Activated T-cell treated with anti-CD3 and anti-CD28 coated beads, Interleukin-2, amount 50 U/mL, for 4 hours (primary cell): ENCODE measurements at places on chromosomes 5 and 9.

- no peak for DNase-seq
Measured at GRCh38 chr9:108258640-108259039, 597.1 kb downstream of the ACTL7B start.

- DNase-seq: no peak
Measured at GRCh38 chr5:3217771-3218495, 377.7 kb upstream of the IRX1 start.

DNA sequence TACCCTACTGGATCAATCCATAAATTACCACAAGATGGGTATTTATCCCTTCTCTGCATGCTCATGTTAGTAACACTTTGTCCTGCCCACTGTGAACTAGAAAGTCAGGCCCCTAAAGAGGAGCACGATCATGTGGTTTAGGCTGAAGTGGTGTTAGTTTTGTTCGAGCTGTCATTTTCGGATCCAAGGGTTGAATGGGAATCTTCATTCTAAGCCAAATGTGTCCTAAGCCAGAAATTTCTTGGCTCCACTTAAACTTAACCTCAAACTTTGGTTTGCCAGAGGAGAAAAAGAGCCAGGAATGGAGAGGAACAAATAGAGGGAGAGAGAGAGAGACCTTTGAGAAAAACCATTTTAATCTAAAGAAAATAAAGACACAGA is 837.7 kb upstream of the ZNF608 start:
- DNase-seq: no peak

- DNase-seq: no peak
Measured at GRCh38 chr9:112765281-112765680, 14.7 kb downstream of the SNX30 start.

DNA sequence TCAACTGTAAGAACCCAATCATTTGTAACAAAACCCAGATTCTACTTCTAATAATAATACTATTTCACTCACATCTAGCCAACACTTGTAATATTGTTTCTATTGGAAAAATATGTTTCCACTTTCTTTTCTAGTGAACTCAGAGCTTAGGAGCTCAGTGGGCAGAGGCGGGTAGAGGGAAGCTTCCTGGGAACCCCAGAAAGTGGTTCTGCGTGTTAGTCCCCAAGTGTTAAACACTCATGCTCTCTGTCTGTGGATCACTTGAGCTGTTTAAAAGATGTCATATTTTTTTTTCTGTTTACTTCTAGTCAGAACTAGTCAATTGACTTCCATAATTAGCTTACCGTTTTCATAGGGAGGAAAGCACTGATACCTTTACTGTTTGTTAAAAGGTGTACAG is 20.6 kb downstream of the SNX18 start:
- no peak for DNase-seq

- DNase-seq: no peak
Measured at GRCh38 chr5:143135832-143136551, 267.5 kb downstream of the NR3C1 start.

DNA sequence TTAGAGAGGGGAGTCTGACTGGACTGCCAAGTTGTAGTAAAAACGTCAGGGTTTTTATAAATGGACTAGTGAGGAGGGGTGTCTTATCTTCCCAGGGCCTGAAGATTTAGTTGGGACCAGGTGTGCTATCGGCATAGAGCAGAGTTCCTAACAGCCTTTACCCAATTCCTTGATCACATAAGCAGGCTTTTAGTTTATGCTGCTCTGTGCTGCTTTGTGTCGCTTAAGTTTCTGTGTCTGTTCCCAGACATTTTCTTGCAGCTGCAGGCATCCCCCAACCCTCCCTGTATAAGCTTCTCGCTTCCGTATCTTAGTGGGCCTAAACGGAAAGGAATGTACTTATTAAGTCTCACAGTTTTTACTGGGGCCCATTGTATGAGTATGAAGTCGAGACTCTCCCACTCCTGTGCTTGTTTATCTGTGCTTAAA is 2.6 kb upstream of the SMC5 start:
- no peak for DNase-seq

GRCh38 chr9:116234081-116234480 is 80.5 kb downstream of the PAPPA start:
- no peak for DNase-seq

DNA sequence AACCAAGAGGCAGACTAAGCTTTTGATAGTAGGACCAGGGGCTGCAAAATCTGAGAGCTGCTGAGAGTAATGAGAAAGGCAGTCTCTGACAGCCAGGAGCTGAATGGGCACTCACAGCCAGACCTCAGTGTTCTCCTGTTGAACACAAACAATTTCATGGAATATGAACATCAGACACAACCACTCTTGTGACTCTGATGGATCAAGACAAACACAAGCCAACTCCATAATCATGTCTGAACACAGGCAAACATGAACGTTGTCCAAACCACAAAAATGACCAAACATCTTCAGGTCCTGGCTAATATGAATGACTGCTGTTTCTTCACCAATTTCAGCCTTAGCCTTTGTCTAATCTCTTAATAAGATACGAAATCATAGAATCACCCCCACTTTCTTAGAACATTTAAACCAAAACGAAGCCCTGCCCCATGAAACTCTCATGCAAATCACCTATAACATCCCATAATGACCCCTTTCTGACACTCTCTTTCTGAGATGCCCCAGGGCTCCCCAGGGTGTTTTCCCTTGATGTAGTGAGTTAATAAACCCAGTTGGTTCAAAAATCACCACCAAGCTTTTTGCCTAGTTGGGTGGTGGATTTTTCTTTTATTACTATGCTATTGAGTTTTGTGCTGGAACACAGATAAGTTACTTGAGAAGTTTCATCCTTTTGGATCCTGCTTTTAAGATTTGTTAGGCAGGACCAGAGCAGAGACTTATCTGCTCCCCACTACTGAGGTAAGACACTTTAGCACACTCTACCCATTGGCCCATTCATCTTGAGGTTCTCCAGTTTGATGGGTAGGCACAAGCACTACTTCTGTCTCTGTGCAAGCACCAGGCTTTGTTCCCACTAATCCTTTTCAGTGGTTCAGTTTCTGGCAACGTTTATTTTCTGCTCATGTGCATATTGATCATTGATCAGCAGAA is 5.9 kb upstream of the ERAP2 start:
- no peak for DNase-seq

GRCh38 chr9:131432597-131433301 is 38.9 kb downstream of the PRRC2B start:
- DNase-seq: no peak
